ENCODE measurements at places on chromosomes 4 and X. TPM values are rescaled to one million over a fixed set of nuclear protein-coding genes. Genes with fewer than 3 reads are reported as not detected.

Gene CACNA1F
- 0.21 TPM for total RNA-seq

Gene TBCK
- total RNA-seq, result 43.9 TPM

Gene TGIF2LX
- not detected for total RNA-seq

Gene SLC9B1
- 0.71 TPM for total RNA-seq

Gene DOK7
- 6.3 TPM for total RNA-seq

Gene ELF4
- 23.9 TPM for total RNA-seq

Gene CHRDL1
- 31.2 TPM for total RNA-seq
